Osteocyte (in vitro differentiated cells): ENCODE measurements at places on chromosomes 11 and 22. TPM values are rescaled to one million over a fixed set of nuclear protein-coding genes. Genes with fewer than 3 reads are reported as not detected.

GRCh38 chr22:46162771-46163556, 12.6 kb downstream of the PPARA start:
- DNase-seq: no peak

- no peak for DNase-seq
Observed at GRCh38 chr11:26073646-26074045, 258.3 kb upstream of the ANO3 start.

DNA sequence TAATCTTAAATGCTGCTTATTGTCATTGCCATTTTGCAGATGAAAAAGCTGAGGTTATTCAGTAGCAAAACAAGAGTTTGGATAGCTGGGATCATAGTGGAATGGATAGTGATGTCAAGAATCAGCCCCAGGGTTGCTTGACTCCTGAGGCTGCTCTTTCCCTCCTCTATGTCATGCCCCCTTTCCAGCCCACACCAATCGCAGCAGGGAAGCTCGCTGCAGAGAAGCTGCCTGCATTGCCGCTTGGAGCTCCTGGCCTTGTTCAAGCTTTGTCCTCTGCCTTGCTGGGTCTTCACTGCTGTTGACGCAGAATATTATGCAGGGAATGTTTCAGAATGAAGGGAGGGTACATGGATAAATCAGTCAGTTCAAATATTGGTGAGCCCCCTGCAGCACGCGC, 128.8 kb upstream of the RASSF10 start:
- DNase-seq: no peak

DNA sequence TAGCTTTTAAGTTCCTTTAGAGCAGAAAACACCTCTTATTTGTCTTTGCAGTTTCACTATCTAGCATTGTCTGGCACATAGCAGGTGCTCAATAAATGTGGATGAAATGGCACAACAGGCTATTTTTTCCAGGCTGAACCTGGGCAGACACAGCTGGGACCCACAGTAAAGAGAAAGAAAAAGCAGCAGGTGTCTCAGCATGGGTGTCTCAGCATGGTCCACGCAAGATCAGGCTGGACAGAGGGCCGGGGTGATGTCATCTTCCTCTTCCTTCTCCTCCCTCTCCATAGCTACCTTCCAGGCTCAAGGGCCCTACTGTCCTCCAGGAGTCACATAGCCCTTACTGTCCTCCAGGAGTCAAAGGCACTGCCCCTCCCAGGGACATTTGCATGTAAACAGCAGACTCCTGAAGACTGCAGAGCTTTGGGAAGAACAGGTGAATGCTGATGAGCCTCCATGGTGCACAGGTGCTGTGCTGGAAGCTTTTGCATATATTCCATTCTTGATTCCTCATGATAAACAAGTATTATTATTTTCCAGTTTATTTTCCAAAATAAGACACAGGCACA, 65.2 kb downstream of the DSCAML1 start:
- DNase-seq: no peak

GRCh38 chr11:96228473-96228891, 114.5 kb downstream of the MAML2 start:
- peak; percentile 88 for DNase-seq

DNA sequence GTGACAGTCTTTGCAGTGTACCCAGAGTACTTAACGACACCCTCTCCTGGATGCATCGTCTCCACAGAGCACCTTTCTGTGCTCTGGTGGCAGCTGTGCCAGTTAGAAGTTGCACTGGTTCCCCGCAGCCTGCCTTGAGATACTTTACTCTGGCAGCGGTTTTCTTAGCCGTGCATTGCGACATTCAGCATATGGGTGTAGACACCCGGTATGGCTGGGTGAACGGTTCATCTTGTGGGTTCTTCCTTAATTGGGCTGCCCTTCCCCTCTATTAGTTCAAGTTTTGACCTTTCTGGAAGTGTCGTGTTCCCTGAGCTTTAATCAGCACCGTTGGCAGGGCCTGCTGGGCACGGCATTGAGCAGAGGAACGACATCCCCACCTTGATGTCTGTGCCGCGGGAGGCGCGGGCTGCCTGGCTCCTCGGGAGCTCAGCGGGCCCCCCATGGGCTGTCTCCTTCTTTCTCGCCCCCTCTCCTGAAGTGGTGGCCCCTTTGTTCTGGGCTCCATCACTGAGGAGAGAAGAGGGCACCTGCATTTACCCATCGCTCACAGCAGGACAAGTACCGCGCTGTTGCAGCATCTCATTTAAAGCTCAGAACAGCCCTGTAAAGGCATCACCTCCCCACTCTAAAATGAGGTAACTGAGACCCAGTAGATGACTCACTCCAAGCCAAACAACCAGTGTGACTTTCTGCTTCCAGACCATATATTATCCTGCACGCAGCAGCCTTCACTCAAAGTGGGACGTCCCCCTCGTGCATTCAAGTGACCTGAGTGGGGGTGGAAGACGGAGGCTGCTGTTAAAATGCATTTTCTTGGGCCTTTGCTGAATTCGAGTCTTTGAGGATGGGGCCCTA, 13.3 kb downstream of the FAM83F start:
- no peak for DNase-seq

DNA sequence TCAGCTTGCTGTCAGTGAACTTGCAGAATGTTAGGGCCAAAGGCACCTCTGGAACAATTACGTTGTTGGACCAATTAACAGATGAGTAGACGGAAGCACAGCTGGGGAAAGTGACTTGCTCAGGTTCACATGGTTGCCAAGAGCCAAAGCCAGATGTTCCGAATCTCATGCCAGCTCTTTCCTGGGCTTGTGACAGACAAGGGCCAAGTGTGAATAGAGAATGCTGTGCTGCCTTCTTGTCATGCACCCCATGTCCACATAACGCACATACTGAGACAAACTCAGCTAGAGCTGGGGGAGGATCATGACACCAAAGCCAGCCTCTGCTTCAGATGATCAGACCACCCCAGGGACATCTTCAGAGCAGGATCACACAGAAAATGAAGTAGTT, 616.3 kb downstream of the INSC start:
- no peak for DNase-seq

GRCh38 chr11:114091516-114092397, 32.2 kb downstream of the ZBTB16 start:
- no peak for DNase-seq

The OR51I1 gene
- total RNA-seq: not detected in 2 replicates

- no peak for DNase-seq
Observed at GRCh38 chr22:29081517-29082236, 8.8 kb downstream of the KREMEN1 start.

DNA sequence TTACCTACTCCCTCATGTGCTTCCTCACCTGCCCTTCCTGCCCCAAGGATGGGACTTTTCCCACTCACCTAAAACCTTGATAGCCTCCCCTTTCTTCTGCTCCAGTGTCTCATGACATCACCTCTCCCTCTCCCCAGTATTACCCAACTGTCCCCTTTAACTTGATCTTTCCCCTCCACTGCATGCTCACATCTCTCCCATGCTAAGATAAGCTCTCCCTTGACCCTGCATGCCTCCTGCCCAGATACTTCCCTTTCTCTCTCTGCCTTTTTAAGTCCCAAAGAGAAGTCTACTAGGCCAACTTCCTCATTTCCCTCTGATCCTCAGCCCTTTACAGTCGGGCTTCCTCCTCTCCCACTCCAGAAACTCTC, 14.8 kb downstream of the CD3E start:
- no peak for DNase-seq

DNA sequence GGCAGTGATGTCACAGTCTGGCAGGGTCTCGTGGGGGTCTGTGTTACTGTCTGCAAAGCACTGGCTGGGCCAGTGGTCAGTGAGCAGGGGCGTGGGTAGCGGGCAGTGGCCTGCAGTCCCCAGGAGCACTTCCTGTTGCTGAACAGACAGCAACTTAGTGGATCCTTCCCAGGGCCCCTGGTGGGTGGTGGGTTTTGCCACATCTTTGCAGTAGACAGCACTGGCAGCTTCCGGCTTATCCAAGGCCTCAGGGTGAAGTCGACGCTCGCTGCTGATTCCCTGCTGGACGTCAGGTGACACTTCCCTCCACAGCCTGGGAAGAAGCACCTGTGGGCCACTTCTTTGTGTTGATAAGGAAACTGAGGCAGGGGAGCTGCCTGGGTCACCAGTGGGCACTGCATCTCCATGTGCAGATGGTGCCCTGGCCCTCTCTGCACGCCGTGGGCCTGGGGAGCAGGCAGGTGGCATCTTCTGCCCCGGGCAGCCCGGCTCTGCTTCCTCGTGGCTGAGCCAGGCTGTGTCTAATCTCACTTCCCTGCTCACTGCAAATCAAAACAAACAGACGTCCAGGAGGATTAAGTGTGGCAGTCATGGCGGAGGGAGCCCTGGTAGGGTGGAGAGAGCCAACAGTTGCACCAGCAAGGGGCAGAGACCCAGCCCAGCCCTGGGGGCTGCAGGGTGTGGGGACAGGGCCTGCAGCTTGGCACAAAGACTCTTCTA, 79.8 kb downstream of the KCNQ1 start:
- peak; percentile 79 for DNase-seq
